ENCODE measurements at places on chromosomes 16 and 17. TPM values are rescaled to one million over a fixed set of nuclear protein-coding genes. Genes with fewer than 3 reads are reported as not detected.

The CMTR2 gene
- total RNA-seq, result 20.7 TPM

The CCL2 gene
- not detected for total RNA-seq

The HASPIN gene
- 26.9 TPM for total RNA-seq

The GPR139 gene
- total RNA-seq, result not detected

The ALG1 gene
- total RNA-seq, result 32.5 TPM

The UBN1 gene
- total RNA-seq, result 42.0 TPM

The SLC13A2 gene
- not detected for total RNA-seq

The CCL13 gene
- not detected for total RNA-seq

The CD300E gene
- not detected for total RNA-seq

The PTGES3L gene
- 0.52 TPM for total RNA-seq

The COX10 gene
- 29.7 TPM for total RNA-seq

The ADAP2 gene
- total RNA-seq, result 0.91 TPM

The CLEC3A gene
- total RNA-seq, result not detected

The IST1 gene
- total RNA-seq, result 160 TPM

The NETO2 gene
- total RNA-seq, result 3.4 TPM

The RPH3AL gene
- 3.5 TPM for total RNA-seq

The RAMP2 gene
- not detected for total RNA-seq

The GRIN2A gene
- total RNA-seq, result not detected

The FOXF1 gene
- not detected for total RNA-seq

The PEMT gene
- total RNA-seq, result 22.5 TPM

The KRT20 gene
- total RNA-seq, result not detected

The LYZL6 gene
- total RNA-seq, result not detected

The ZMYND15 gene
- total RNA-seq, result not detected

The CCL16 gene
- not detected for total RNA-seq

The SEPTIN12 gene
- not detected for total RNA-seq

The EPOP gene
- total RNA-seq, result 7.3 TPM

The KCNH6 gene
- not detected for total RNA-seq

The MMP15 gene
- total RNA-seq, result 0.95 TPM

The RRAD gene
- total RNA-seq, result 0.66 TPM

The DCTPP1 gene
- 87.8 TPM for total RNA-seq

The MT1F gene
- total RNA-seq, result 24.1 TPM
